T47D (cell line): ENCODE measurements at places on chromosomes 7 and 10.
A peak's percentile ranks its signal among the peaks of the same experiment; 100 is the strongest.

- DNase-seq: peak; percentile 82
These were observed 38.0 kb downstream of the STARD3NL start for GRCh38 chr7:38215735-38216670.

DNA sequence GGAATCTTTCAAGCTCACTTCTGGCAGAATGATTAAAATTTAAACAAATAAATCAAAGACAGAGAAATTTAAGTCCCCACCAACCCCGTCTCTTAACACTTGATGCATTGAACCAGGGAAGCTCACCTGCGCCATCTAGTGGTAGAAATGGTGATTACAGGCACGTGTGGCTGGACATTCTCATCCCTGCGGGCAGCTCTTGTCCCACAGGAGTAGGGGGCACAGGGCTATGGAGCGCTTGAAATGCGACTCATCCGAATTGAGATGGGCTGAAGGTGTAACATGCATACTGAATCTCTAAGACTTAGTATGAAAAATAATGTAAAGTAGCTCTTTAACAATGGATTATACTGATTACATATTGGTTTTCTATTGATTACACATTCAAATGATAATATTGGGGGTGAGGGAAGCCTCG lies 24.8 kb upstream of the SLIT1 start:
- DNase-seq: peak; percentile 84

DNA sequence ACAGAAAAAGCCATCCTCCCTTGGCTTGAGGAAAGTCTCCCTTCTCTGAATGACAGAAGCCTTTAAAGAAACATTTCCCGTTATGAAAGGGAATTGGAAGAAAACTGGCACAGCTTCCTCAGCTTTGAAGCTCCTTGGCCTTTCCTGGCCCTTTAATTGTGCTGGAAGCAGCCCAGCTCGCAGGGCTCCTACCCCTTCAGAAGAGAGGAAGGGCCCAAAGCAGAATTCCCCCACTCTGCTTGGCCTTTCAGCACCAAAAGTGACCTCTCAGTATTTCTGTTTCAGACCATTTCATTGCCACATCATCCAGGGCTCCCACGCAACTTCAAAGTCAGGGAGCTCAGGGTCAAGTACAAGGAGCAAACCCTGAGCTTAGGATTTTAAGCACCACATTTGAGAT lies 4.2 kb downstream of the AFAP1L2 start:
- no peak for DNase-seq

DNA sequence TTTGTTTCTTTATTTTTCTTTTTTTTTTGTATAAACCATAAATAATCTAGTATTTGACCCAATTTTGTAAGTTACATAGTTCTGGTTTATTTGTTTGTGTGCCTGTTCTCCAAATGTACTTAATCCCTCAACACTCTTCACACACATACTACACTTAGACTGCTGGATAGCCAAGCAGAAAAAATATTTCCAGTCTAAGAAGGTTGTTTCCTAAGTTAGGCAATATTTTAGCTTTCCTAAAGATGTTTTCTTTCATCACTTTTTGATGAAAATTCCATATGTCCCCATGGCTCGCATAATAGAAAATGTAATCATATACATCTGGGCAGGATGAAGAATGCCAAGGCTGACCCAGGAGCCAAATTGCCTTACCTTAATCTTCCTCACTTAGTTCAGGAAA lies 105.3 kb downstream of the PPP1R3A start:
- no peak for DNase-seq

DNA sequence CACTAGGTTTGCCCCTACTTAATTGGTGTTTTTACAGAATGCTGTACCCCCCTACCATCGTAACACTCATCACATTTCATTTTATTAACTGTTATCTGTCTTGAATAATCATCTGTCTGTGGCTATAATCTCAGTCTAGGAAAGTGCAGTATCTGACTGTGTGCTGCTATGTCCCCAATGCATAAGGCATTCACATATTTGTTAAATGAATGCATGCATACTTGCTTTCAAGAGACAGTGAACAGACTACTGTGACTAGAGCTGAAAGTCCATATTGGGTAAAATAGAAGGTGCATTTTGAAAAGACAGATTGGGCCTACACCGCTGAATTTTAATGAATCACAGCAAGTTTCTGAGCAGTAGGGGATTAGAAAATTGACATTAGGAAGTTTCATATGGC lies 112.3 kb downstream of the ARHGAP12 start:
- no peak for DNase-seq

GRCh38 chr7:129958643-129959470 lies 6.1 kb upstream of the UBE2H start:
- no peak for DNase-seq

DNA sequence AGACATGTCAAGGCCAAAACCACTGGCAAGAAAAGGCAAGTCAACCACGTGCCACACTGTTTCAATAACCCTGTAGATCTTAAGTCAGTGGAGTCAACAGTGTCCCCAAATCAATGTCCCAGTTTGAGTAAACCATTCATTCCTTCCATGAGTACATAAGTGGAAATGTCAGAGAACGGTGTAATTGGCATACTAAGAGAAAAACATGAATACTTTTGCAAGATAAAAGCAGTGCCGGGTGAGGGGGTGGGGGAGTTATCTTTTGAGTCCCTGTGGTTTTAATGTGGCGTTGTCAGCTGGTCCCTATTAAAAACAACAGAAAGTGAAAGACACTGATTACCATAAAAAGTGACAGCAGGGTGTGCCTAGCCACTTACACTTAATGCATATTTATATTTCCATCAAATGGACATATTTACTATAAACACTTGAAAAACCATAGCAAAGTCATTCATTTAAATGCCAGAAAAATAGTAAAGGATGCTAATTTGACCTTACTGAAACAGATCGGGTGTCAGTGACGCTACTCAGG lies 37.8 kb downstream of the RSU1 start:
- DNase-seq: no peak

DNA sequence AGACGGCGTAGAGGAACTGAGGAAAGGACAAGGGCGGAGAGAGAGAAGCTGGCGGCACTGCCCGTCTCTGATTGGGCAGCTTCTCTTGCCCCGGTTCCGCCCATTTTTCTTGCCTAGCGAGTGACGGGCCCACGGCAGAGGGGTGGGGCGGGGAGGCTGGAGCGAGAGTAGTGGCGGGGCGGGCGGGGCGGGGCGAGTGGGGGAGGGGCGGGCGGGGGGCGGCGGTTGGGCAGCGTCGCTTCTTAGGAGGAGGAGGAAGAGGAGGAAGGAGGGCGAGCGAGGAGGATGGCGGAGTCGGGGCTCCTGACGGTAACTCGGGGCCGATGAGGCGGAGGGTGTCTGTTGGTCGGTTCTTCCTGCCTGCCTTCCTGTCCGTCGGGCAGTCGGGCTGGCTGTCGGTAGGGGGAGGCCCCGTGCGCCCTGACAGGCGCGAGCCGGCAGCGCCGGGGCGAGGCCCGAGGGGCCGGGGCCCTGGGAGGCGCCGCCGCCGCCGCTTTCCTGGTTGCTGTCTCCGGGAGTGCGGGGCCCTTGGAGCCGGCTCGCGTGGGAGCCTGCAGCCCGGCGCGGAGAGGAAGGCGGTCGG lies at the start of gene SHOC2:
TSS of gene SHOC2 (plus strand) at position 256 of the 583 bp plus-strand sequence. CDS start 44,755 bp downstream, outside the sequence.
- no peak for DNase-seq

- DNase-seq: no peak
These were observed 24.0 kb downstream of the MEOX2 start for GRCh38 chr7:15662451-15662850.

GRCh38 chr7:17144322-17144721 lies 154.1 kb upstream of the AHR start:
- no peak for DNase-seq
